ENCODE measurements at places on chromosomes 4 and X. TPM values are rescaled to one million over a fixed set of nuclear protein-coding genes. Genes with fewer than 3 reads are reported as not detected.

- H3K4me1 ChIP-seq, result no peaks in the 10 kb centered on the region
- H3K27ac ChIP-seq, result no peak overlapping the region
- DNase-seq, result no peak
- no peaks in the 10 kb centered on the region for H3K36me3 ChIP-seq
- H3K4me3 ChIP-seq, result no peak overlapping the region
These were observed 152.1 kb downstream of the ADGRA3 start for GRCh38 chr4:22363787-22364186.

The PHOX2B gene
- polyA plus RNA-seq, result not detected

The POU3F4 gene
- polyA plus RNA-seq, result not detected

The DCAF4L1 gene
- polyA plus RNA-seq, result 0.04 TPM
